Stimulated activated CD4-positive, alpha-beta T cell treated with anti-CD3 and anti-CD28 coated beads, Interleukin-1b, Interleukin-23, amount 100 ng/mL, for 1 hour (primary cell): ENCODE measurements at places on chromosomes 11 and 22.

DNA sequence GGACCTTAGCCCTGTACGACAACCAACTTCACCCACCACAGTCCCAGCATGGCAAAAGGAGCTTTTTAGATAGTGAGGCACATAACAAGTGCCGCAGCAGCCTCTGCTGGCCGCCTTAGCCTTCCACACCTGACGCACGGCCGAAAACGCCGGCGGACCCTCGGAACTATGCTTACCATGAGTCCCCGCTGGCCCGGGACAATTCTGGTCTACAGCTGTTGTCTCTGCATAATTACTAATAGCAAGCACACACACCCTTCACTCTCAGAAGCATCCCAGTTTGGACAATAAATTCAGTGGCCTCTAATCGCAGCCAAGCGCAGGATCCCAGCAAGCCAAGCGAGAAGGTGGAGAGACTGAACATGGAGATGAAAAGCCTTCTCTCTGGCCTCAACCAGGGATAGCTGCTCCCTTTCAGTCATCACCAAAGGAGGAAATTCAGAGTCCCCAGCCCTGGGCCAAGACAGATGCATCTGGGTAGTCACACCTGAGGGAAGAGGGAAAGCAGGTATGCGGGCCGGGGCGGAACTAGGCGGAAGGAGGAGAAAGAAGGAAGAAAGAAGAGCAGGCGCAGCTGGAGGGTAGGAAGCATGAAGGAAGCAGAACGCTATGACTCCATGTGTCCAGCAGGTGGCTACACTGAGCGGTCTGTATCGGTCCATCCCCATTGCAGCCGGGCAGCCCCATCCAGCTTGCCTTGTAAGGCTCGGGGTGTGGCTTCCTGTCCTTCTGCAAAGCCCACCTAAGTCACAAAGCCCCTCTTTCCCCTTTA is 40.3 kb downstream of the BUD13 start:
- peak; percentile 21 for DNase-seq

DNA sequence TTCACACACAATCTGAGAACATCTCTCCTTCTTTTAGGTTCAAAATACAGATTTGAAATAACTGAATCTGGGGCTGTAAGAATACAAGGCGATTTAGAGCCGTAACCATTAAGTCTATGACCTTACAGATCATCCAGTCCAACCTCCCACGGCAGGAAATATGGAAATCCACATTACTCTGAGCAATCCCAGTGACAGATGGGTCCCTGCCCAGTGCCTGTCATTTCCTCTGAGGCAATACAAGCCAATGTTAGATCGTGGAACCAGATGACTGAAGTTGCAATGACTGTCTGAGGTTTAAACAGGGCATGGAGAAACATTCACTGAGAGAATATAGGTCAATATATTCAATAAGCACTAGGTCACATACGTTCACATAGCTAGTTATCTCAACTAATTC is 77.4 kb upstream of the OR5AK2 start:
- DNase-seq: no peak

- no peak for DNase-seq
Measured at GRCh38 chr11:116388146-116388545, 384.6 kb downstream of the BUD13 start.

- no peak for DNase-seq
Measured at GRCh38 chr11:112410325-112410724, 149.7 kb upstream of the PLET1 start.

GRCh38 chr11:22244986-22245592 is 52.2 kb downstream of the ANO5 start:
- no peak for DNase-seq
